ENCODE measurements at places on chromosomes 6 and 20.

- DNase-seq: peak; percentile 68
Observed at GRCh38 chr6:74574794-74575193, 631.1 kb downstream of the COL12A1 start.

- no peak for DNase-seq
Observed at GRCh38 chr6:158316022-158316421, 3.8 kb downstream of the TULP4 start.

DNA sequence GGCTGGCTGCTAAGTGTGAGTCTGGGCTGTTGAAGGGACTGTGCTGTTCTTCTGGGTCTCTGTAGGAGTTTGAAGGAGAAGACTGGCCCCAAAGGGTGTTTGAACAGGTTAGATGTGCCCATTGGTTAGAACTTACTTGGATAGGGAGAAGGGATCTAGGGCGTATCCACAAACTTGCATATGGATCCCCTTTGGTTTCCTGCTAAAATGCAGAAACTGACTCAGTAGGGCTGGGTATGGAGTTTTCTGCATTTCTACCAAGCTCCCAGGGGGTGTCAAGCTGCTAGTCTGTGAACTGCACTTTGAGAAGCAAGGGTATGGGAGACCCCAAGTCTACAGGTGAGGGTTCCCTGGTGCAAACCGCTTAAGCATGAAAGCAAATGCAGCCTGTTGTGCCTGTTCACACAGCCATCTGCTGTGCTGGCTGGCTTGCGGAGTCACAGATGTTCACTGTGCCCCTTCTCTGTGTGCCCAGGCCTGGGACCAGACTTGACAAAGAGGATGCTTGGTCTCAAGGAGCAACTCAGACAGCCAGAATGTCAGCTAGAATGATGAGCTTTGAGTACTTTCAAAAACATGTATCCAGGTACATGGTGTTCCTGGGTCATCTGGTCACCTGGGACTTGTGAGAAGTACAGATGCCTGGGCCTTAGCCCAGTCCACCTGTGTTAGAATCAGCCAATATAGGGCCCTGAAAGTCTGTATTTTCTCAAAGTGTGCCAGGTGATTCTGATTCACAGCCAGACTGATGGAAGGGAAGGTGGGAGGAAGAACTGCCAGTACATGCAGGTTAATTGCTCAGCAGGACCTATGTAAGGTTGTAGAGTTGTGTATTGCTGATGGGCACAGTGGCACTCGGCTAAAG lies 7.4 kb downstream of the PPP1R16B start:
- DNase-seq: no peak

DNA sequence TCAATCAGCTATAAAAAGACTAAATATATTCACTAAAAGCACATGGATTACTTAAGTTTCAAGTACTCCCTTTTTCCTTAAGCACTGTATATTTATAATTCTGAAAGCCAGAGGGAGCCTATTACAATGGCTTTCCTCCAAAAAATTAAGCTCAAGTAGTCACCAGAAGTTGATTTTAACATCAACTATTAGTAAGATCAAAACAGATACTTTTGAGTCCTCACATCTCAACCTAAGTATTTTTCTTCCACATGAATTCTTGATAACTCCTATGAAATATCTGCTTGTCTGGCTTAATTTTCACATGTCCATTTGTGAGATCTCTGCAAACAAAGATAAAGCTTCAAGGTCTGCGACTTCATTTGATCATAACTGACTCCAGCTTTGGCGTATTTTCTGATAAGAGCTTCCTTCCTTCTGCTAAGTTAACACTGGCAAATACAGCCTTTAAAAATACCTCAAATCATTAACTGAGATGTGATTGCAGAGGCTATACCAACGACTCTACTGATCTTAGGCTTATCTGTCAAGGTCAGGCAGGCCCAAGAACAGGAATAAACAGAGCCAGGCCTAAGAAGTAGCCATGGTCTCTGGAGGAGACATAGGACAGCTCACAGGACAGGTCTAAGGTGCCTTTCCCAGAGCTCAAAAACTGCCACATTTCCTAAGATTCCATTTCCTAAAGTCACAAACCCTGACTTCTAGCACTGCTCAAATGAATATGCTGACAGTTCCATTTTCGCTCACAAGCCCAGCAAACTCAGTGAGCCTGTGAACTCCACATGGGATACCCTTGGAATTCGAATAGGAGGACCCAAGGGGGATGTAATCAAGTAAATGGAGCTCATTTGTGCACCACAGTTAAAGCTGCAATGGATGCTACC lies 10.0 kb downstream of the SNX5 start:
- DNase-seq: no peak

GRCh38 chr6:152957796-152958195 lies 25.0 kb downstream of the FBXO5 start:
- no peak for DNase-seq

DNA sequence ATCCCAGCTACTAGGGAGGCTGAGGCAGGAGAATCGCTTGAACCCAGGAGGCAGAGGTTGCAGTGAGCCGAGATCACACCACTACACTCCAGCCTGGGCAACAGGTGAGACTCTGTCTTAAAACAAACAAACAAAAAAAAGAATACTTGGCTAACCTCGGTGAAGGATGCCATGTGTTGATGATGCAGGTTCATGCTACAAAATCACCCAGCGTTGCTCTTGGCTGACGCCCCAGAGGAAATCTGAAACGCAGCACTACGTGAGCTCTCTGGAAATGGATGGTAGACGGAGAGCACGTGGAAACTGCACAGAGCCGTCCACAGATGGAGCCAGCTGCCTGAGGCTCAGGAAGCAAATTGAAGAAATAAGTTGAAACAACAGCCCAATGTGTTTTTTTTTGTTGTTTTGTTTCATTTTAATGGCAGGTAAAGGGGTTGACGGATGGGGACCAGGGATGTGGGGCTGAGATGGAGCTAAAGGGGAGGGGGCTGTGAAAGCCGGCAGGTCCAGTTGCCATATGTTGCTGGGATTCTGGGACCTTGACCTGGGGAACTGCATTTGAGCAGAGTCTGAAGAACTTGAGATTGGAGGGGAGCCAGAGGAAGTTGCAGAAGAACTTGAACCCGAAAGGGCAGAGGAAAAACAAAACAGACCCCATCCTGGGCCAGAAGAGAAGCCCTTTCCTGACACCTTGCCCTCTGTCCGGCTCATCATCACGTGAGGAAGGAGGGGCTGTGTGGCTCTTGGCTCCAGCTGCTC lies 12.8 kb upstream of the MANBAL start:
- DNase-seq: no peak

DNA sequence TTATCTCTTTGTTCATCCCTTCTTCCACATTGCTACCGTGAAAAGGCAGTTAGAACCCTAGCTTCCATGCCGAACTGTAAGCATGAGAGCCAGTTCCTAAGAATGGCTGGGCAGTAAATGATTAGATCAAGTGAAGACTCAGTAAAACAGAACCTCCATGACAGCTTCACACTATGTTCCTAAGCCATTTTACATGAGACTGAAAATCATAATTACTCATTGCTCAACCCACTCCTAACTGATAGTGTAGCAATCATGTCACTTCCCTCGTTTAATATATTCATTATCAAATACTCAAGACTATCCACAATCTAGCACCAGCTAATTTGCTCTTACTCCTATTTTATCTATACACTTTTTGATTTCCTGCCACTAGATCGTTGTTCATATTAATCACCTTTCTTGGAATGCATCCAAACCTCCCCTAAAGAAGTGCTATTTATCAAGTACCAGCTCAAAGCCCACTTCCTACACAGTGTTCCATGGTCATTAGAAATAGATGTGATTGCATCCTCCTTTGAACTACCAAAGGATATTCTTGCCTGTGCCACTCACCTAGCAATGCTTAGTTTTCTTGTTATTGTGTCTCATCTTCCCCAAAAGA lies 6.0 kb downstream of the TMEM30A start:
- DNase-seq: no peak

DNA sequence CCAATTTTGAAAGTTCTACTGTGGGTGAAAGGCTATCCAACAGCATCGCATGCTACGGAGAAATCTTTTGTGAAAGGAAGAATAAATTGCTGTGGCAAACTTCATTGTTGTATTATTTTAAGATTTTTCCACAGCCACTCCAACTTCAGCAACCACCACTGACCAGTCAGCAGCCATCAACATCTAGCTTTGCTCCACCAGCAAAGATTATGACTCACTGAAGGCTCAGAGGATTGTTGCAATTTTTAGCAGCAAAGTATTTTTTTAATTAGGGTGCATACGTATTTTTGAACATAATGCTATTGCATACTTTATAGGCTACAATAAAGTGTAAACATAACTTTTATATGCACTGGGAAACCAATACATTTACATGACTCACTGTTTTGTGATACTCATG lies 493.5 kb downstream of the TFAP2A start:
- DNase-seq: no peak

- DNase-seq: no peak
Observed at GRCh38 chr20:16147216-16147615, 426.0 kb downstream of the KIF16B start.
